B cell (primary cell): ENCODE measurements at places on chromosomes 16 and 17. TPM values are rescaled to one million over a fixed set of nuclear protein-coding genes. Genes with fewer than 3 reads are reported as not detected.

CDH3 gene
- total RNA-seq: 0.17 TPM in 1 of 2 replicates, not detected in the other

TMEM220 gene
- total RNA-seq: 4.9 and 7.4 TPM in 2 replicates

IL21R gene
- total RNA-seq: 28.5 and 31.6 TPM in 2 replicates

TSR3 gene
- 42.3 and 43.7 TPM in 2 replicates for total RNA-seq

APPBP2 gene
- total RNA-seq: 38.8 and 44.1 TPM in 2 replicates

SECTM1 gene
- total RNA-seq: 0.17 TPM in 1 of 2 replicates, not detected in the other

ADAP2 gene
- total RNA-seq: 11.6 and 14.6 TPM in 2 replicates

ACSM2B gene
- not detected in 2 replicates for total RNA-seq

CTRB2 gene
- total RNA-seq: not detected in 2 replicates

AIPL1 gene
- total RNA-seq: not detected in 2 replicates

KRT33B gene
- not detected in 2 replicates for total RNA-seq

DNA sequence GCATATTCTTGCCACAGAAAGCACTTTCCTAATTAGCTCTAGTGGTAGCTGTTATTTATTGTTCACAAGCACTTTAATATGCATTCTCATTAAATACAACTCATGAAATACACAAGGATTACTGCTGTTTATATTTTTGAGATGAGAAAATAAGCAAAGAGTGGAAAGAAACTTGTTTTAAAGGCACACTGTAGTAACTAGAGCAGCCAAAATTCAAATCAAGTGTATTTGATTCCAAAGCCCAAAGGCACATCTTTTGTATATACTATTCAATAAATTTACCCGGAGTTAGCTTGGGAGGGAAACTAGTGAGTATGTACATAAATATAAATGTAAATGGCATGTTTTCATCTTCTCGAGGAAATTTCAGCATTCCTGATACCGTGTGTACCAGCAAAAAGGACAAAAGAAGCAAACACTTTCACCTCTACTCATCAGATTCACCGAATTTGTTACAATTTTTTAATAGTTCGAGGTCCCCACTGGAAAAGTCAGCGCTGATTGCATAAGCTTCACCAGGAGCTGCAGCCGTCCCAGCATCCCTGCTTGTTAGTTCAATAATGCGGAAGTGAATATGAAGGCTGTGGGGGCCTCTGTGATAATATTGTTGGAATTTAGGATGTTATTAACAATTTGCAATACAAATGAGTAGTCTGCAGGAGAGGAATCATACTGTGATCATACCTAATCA is 371.6 kb upstream of the MON1B start:
- DNase-seq: no peak

DNA sequence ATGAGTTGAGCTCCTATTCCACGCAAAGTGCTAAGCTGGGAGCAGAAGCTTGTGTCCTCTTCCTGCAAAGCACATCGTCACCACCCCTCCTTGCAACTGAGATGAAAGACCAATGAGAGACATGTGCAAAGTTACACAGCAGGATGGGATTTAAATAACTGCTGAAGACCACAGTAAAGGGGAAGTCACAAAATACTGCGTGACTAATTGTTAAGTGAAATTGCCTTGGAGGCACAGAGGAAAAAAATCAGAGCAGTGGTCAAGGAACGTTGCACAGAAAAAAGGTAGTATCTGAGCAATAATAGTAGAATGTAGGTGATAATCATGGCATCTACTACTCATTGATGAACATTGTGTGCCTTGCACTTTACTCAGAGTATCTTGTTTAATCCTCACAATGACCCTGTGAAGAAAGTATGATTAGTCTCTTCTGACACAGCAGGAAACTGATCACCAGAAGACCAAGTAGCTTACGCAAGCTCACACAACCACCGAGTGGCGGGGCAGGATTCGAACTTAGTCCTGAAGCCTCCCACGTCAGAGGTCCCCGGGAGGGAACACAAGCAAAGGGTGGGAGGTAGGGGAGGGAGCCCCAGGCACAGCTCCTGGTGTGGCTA is 15.4 kb upstream of the MYO18A start:
- DNase-seq: peak; percentile 64

DNA sequence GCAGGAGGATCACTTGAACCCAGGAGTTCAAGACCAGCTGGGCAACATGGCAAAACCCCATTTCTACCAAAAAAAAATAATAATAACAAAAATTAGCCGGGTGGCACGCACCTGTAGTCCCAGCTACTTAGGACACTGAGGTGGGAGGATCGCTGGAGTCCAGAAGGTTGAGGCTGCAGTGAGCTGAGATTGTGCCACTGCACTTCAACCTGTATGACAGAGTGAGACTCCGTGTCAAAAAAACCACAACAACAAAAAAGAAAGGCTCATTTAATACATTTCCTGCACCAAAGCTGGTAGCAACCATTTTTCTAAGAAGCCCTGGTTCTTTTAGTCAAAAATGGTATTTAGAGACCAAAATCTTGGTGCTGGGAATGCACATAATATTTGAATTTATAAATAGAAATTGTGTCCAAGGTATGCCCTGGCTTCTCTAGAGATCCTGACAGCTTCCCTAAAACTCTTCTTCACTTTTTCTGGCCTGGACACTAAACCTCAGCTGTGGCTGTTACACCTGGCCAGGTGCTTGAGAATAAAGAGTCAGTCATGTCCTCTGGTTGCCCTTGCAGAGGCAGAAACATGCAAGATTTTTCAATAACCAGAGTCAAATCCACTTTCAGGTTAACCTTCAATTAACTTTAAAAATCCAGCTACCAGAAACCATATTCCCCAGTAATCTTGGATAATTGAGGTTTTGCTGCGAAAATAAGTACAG is 35.9 kb downstream of the SCNN1B start:
- no peak for DNase-seq

DNA sequence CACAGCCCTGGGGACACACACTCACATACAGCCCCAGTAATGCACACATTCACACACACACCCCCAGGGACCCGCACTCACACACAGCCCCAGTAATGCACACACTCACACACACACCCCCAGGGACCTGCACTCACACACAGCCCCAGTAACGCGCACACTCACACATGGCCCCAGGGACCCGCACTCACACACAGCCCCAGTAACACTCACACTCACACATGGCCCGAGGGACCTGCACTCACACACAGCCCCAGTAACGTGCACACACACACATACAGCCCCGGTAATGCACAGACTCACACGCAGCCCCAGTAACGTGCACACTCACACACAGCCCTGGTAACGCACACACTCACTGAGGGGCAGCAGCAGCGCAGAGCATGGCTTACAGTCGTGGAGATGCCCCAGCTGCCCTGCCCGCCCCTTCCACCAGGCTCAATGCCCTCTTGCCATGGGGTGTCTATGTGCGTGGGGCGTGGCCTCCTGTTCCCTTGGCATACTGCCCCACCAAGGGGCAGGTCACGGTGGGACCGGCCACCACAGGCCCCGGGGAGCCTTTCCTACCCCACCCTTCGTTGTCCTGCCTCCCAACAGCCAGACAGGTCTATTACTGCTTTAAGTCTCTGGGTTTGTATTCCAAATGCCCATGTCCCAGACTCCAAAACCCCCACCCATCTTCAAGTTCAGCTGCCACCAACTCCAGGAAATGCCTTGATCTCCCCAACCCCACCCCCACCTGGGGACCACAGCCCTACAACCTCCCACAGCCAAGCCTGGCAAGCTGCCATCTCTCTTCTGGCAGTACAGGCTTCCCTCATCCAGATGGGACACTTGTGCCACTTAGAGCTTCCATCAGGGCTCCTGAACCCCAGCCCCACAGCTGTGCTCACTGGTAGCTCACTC is 2.7 kb downstream of the CCDC102A start:
- DNase-seq: peak; percentile 44

- DNase-seq: no peak
Measured at GRCh38 chr17:50944054-50944901, 78.1 kb upstream of the TOB1 start.

GRCh38 chr17:6643451-6644125 is 2.7 kb downstream of the TXNDC17 start:
- no peak for DNase-seq

DNA sequence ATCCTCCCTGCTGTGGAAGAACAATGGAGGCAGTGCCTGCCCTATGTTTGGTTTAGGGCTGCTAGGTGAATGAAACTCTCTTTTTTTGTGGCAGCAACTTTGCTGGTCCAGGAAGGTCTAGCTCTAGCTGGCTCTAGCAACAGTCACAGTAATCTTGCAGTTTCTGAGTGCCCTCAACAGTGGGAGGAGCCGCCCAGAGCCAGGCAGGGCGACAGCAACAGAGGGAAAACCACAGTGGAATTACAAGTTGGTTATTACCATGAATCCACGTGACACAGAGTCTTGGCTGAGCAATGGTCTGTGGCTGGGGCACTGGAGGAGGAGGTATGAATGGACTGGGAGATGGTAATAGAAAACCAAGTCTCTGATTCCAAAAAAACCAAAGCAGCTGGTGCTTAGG is 10.3 kb downstream of the HSPB9 start:
- DNase-seq: no peak

GRCh38 chr17:37123941-37124820 is 175.4 kb downstream of the AATF start:
- DNase-seq: peak; percentile 14

DNA sequence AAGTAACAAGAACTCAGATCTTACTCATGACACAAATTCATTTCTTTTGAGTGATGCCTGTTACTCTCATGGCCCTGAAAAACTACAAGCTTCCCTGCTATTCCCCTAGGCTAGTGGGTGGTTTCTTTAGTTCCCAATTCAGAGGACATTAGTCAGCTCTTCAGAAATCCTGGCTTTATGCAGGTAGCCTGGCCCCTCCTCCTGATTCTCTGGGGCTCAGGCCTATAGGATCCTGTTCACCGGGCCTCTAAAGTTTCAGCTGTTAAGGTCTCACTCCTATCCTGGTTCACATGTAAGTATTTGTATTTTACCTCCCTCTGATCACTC is 87.3 kb upstream of the IRX5 start:
- DNase-seq: no peak

DNA sequence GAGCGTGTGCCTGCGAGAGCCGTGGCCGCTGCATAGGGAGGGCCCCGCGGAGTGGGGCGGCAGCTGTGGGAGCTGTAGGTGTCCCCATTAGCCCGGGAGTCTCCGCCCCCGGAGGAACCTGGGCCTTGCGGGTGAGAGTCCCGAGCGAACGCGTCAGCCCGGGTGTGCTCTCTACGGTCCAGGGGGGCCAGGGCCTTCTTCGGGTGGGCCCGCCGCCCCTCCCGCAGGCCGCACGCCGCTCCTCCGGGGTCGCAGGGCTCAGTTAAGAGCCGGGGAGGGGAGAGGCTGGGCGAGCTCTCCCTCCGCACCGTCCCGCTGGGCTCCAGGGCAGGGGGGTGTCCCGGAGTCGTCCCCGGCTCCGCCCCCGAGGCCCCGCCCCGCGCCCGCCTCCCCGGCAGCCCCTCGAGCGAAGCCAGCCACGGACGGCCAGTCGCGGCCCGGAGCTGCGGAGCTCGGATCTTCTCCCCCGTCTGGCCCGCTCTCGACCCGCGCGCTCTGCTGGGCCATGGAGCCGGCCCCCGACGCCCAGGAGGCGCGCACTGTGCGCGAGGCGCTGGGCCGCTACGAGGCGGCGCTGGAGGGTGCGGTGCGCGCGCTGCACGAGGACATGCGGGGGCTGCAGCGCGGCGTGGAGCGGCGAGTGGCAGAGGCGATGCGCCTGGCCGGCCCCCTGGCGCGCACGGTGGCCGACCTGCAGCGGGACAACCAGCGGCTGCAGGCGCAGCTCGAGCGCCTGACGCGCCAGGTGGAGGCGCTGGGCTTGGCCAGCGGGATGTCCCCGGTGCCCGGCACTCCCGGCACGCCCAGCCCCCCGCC is at the start of gene SMTNL2:
SMTNL2 (plus strand) TSS at position 429 of the 816 bp plus-strand sequence; CDS start at position 506, 77 bp downstream.
- DNase-seq: peak; percentile 51

DNA sequence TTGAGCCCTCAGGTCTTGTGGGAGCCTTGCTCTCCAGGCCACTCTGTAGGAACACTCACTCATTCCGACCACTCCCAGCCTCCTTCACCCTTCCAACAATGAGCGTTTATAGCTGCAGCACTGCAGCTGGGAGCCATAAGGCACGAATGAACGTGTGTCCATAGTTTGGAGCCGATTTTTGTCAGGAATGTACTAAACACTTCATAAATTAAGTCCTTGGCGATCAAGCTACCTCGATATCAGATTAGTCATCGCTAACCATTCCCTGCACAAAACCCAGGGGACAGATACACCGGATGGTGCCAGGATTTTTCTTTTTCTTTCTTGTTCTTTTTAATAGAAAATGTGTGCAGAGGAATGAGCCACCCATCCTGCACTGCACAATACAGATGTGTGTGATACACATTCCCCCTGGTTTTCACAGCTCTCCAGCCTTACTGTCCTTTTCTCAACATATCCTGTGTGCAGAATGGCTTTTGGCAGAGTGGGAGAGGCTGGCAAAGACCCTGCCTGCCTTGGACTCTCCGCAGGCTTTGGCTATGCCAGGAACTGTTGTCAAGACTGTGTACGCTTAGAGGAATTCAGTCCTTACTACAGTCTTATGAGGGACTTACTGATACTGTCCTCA is 68.4 kb upstream of the ELAC2 start:
- no peak for DNase-seq

DNA sequence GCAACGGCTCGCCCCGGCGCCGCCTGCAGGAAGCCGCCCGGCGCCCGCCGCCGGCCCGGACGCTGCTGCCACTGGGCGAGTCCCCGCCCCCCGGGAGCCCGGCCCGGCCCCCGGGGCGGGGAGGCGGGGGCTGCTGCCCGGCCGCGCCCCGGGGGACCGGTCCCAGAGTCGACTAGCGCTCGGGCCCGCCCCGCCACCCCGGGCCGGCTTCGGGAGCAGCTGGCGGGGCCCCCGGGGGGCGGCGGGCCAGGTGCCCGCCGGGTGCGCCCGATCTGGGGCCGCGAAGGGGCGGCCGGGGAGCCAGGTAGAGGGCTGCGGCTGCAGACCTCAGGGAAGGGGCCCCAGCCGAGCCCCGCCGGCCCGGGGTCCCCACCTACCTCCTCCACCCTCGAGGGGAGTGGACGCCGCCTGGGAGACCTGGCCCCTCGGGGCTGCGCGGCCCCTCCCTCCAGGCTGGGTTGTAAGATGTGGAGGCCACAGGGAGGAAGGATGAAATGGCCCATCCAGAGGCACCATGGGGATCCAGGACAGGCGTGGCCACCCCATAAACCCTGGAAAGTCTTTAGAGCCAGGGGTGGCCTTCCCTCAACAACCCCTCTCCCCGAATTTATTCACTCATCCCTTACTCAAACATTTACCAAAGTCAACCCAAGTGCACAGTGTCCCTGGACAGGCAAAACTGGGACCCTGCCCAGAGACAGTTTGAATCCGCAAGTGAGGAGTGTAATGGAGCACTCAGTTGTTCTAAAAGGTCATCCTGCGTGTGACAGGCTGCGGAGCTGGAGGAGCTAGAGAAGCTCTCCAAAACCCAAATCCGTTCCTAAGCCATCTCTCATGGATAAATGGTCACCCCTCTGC is at the start of gene CDYL2:
CDYL2 (minus strand) TSS at position 73 of the 858 bp plus-strand sequence. CDS start 425 bp downstream, outside the sequence.
- peak; percentile 10 for DNase-seq

GRCh38 chr16:1781758-1782407 is 488 bp downstream of the SPSB3 start:
- DNase-seq: peak; percentile 63

DNA sequence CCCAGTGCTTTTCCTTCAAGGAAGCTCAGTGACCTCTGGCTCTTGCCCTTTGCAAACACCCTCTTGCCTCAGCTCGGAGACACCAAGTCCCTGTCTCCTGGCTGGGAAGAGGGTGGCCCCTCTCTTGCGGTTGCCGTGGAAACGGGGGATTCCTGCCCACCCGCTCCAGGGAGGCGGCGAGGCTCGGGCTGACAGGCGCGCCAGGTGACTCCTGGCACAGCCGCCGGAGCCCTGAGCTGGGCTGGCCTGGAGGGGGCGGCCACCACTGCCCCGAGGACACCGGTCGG is 71.4 kb downstream of the ABR start:
- peak; percentile 38 for DNase-seq

- no peak for DNase-seq
Measured at GRCh38 chr17:2125013-2125535, 70.2 kb downstream of the HIC1 start.

- no peak for DNase-seq
Measured at GRCh38 chr16:58111302-58111627, 17.9 kb downstream of the CFAP20 start.
